MG63 (cell line): ENCODE measurements at places on chromosomes 7 and 10. TPM values are rescaled to one million over a fixed set of nuclear protein-coding genes. Genes with fewer than 3 reads are reported as not detected.

- DNase-seq, result peak; percentile 39
Measured at GRCh38 chr7:77799078-77799964, 748 bp downstream of the PHTF2 start.

DNA sequence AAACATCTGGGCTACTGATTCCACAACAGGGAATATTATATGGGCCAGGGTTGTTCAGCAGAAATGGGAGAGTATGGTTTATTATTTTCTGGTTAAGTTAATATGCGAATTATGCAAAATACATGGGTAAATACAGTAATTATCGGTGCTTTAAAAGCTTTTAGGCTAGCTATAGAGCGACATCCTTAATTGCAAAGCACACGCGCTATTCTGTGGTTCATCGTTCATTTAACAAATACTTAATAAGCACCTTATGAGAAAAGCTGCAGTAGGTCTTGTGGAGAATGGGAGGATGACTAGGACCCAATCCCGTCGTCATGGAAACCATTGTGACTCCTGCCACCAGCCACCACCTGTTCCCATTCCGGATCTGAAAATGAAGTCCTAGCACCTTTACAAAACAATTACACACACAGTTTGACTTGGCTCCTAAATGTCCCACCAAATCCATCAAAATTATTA is 623 bp upstream of the CEP41 start:
- DNase-seq, result no peak

DNA sequence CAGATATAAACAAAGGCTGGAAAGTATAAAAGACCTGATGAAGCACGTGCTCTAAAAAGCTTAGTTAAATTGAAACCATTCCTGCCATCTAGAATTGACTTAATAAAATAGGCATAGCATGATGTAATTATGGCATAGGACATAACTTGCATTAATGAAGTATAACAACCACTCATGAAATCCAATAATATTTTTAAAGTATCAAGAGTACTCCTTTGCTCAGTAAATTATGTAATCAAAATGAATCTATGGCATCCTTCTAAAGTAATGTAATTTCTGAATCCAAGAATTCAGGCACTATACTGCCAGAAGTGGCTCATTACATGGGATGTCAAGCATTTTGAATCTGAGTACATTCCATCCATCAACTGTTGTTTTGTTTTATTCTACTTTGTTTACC is 548.5 kb upstream of the NRP1 start:
- no peak for DNase-seq

DNA sequence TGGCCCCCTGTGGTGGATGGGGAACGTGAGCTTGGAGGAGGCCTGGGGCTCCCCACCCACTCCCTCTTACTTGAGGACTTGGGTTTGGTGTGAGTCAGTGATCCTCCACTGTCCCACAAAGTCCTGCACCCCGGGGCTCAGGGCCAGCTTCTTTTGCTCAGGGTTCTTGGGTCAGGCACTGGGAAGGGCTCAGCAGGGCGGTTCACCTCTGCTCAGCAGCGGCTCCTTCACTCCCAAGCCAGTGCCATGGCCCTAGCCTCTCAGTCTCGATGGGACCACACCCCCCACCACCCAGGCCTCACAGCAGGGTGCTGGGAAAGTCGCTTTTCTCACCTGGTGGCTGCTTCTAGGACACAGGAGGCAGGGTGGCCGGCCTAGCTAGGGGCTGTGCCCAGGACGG is 59.1 kb downstream of the ELFN1 start:
- no peak for DNase-seq

GRCh38 chr10:72846238-72846637 is 47.3 kb upstream of the OIT3 start:
- DNase-seq, result peak; percentile 9

- DNase-seq, result no peak
Measured at GRCh38 chr10:13730956-13731355, 144.2 kb downstream of the PRPF18 start.

- no peak for DNase-seq
Measured at GRCh38 chr10:62636825-62637248, 167.7 kb upstream of the ADO start.

DNA sequence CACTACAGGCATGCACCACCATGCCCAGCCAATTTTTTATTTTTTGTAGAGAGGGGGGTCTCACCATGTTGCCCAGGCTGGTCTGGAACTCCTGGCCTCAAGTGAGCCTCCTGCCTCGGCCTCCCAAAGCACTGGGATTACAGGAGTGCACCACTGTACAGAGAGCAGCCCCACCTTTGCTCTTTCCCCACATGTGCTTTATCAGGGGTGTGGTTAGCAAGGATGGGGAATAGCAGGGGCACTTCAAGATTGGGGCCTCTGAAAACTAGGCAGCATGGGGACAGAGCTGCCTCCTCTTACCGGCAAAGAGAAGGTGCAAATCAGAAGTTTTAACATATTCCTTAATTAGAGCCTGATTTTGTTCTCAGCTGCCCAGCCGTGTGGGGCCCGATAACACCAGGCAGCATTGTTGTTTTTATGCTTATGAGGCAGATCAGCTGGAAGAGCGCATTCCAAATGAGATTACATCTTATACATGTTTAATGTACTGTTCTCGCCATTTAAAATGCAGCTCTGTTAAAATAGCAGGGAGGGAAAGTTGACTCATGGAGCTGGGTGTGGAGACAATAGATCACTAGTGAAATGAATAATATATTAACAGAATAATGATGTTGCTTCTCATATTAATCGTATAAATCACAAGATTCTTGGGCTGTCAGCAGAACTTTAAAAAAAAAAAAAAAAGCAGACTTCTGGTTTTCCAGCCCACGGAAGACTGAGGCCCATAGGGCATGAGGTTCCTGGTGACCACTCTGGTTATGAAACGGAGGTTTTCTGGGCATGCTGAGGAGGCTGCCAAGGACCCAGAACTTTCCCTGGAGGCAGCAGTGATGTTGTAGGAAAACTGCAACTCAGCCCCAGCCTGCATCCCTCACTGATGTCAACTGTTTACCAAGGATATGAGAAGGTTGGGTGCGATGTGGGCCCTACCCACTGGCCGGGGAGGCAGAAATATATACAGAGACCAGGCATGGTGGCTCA is 62.5 kb downstream of the TMEM130 start:
- DNase-seq, result no peak

DNA sequence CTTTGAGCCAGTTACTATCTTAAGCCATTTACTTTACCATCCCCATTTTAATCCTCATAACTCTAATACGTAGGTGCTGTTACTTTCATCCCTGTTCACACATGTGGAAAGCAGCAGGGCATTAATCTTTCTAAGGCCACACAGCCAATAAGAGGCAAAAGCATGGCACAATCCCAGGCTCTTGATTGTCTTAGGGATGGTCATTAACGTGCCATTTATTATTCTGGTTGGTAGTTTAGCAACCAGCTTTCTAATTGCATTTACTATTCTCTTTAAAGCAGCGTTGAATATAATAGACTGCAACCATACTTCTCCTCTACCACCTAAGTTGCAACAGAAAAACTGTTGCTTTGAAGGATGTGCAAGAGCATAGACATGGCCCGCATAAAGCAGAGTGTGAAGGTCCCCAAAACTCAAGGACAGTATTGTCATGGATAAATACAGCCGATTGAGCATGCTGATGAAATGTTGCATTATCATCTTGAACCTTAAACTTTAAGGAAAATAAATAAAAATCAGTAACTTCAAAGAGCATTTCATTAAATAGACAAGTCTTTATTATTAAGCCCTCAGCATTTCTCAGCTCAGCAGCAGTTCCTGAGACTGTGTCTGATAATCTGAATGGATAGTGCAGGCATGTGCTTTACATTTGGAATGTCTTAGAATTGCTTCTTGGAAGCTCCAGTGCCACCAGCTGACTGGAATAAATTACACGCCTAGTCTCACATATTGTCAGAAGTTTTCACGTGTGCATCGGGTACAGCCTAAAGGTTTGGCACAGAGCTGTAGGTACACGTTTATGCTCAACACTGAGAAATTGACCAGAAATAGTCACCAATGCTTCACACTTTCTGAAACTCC is 467.1 kb downstream of the SDK1 start:
- no peak for DNase-seq

GRCh38 chr10:61319386-61320256 is 133.6 kb downstream of the TMEM26 start:
- no peak for DNase-seq

GRCh38 chr7:151384352-151384697 is 25.5 kb downstream of the WDR86 start:
- DNase-seq, result no peak

DNA sequence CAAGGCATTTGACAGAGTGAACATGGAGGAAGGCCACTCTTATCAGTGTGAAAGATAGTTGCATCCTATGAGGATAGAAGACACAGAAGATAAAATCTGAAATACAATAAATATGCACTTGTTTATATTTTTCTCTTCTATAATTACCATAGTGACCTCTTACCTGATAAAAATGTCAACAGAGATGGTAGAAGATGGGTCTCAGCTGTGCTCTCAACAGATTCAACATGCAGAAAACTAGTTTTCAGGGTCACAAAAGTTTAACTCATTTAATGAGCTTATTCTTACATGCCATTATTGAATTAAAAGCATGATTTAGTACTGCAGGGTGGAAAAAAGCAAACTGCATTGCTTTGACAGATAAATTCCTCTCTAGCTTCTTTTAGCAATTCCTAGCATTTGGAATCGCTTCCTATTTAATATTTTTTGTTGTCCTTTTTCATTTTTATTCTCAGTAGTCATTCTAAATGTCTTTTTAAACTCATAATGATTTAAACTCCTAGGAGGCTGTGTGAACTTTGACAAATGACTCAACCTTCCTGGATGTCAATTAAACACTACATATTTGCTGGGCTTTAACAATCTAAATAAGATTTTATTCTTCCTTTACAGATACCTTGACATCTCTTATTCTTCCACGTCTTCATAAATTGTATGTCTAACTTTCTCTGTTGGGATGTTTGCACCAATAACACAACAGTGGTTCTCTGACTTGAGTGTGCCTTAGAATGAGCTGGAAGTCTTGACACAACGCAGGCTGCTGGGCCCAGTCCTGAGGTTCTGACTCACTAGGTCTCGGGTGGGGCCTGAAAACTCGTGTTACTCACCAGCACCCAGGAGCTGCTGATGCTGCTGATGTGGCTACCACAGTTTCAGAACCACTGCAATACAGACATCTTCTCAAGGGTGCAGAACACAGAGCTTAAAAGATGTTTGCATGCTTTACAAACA is 565.5 kb upstream of the IGFBP3 start:
- peak; percentile 75 for DNase-seq

DNA sequence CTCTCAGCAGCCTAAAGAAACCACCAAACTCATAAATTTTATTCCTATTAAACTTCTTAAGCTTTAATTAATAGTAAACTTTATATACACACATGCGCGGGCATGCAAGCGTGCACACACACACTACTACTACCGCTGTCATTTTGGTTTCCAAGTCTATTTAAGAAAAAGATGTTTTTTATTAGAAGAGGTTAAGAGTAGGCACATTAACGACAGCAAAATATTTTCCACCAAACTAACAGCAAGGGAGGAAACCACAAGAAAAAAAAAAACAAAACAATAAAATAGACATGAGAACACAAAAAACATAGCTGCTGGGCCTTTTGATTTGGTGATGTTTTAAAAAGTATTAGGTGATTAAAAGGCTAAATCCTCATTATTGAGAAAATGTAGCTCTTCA is 28.6 kb downstream of the RTKN2 start:
- DNase-seq, result no peak

ZNF727 gene
- not detected in 2 replicates for total RNA-seq

ASZ1 gene
- not detected in 2 replicates for total RNA-seq

OR6B1 gene
- not detected in 2 replicates for total RNA-seq

TMEM184A gene
- total RNA-seq, result not detected in 2 replicates

CYP3A7 gene
- not detected in 2 replicates for total RNA-seq

ENKUR gene
- total RNA-seq, result not detected in 2 replicates

MINPP1 gene
- 20.4 and 48.0 TPM in 2 replicates for total RNA-seq

LRIT1 gene
- total RNA-seq, result not detected in 2 replicates

MYO1G gene
- total RNA-seq, result 0.03 TPM in 1 of 2 replicates, not detected in the other
